Esophagus muscularis mucosa (tissue), 4 donors: ENCODE measurements at places on chromosomes 12 and 14. TPM values are rescaled to one million over a fixed set of nuclear protein-coding genes. Genes with fewer than 3 reads are reported as not detected.

DNA sequence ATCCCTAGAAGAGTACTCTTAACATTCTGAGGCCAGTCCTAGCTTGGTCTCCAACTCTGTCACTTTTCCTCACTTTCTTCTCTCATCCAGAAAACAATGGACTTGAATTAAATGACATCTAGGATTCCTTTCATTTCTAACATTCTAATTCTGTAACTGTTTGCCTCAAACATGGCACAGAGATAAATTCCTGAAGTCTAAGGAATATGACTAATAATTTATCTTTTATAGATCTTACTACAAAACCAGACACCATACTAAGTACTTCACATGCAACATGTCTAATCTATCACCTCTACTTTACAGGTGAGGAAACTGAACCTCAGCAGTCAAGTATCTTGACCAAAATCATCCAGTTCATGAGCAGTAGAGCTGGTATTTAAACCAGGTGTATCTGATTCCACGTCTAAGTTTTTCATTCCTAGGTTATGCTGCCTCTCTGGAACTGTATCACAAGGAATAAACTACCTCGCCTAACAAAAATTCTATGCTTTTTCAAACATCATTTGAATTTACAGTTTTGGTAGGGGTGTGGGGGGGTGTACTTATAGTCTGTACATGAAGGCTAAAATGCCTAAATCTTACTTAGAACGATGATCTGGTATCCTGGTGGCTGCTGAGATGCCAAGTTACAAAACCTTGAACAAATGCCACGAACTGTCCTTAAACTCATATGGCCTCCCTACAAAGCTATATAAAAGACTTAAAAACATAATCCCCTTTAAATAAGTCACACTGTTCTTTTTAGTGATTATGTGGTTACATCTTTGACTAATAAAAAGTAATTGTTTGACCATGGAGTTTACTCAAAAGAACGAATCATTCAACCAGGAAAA lies 41.6 kb downstream of the ATXN2 start:
- DNase-seq = no peak

The TAS2R46 gene
- not detected for total RNA-seq

DNA sequence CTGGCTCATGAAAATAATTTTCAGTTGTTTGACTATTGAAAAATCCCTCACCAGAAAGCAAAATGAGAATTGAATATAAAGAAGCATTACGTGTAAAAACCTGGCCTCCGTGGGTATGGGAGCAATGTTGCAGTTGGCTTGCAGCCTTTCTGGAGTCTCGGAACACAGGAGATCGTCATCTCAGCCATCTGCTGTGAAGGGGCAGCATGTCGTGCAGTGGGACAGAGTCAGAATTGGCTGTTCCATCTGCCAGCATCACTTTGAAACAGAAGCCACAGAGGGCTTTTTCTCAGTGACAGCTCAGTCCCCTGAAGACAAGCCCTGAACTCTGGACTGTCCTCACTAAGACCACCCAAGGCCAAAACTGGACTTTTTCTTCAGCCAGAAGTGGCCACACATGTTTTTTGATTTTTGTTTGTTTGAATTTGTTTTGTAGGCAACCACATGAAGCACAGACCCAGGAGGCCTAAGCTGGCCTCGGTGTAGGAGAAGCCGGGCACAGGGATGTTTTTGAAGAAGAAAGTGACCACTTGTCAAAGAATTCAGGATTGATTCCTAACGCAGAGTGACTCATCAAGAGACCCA lies 170.8 kb upstream of the DYRK2 start:
- DNase-seq = no peak

GRCh38 chr14:20377171-20377570 lies 33.7 kb downstream of the PARP2 start:
- no peak for DNase-seq

The SMIM41 gene
- total RNA-seq = 26.6 TPM
